ENCODE measurements at places on chromosomes 5 and 9. TPM values are rescaled to one million over a fixed set of nuclear protein-coding genes. Genes with fewer than 3 reads are reported as not detected.

GRCh38 chr9:116096853-116097252, 56.7 kb upstream of the PAPPA start:
- H3K27me3 ChIP-seq = no peaks in the 10 kb centered on the region
- H3K4me1 ChIP-seq = no peaks in the 10 kb centered on the region
- no peak for DNase-seq
- no peaks in the 10 kb centered on the region for H3K36me3 ChIP-seq
- H3K27ac ChIP-seq = no peak overlapping the region

The IGFBPL1 gene
- total RNA-seq = not detected

GRCh38 chr9:18761742-18762300, 271.2 kb downstream of the SAXO1 start:
- no peak overlapping the region for H3K27ac ChIP-seq
- no peaks in the 10 kb centered on the region for H3K4me1 ChIP-seq
- peaks cover 14% of the 10 kb centered on the region for H3K27me3 ChIP-seq
- no peak for DNase-seq
- no peak overlapping the region for H3K4me3 ChIP-seq

The BTNL8 gene
- not detected for total RNA-seq

The ACTL7B gene
- not detected for total RNA-seq
